ENCODE measurements at places on chromosomes 6 and 20.

DNA sequence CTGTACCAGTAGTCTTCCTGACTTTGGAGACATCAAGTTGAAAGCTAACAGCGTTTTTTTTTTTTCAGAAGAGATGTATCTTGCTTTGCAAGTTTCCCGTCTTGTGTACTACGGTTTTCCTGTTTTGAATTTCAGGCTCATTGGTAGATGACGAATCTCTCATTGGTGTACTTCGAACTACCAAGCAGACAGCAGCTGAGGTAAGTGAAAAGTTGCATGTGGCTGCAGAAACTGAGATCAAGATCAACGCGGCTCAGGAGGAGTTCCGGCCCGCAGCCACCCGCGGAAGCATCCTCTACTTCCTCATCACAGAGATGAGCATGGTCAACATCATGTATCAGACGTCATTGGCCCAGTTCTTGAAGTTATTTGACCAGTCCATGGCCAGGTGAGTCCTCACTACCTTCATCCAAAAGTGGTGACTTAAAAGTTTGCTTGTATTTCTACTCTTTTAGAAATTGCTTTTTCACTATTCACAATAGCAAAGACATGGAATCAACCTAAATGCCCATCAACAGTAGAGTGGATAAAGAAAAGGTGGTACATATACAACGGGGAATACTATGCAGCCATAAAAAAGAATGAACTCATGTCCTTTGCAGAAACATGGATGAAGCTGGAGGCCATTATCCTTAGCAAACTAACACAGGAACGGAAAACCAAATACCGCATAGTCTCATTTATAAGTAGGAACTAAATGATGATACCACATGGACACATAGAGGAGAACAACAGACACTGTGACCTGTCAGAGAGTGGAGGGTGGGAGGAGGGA lies 110.6 kb upstream of the GLP1R start:
- no peak for DNase-seq

DNA sequence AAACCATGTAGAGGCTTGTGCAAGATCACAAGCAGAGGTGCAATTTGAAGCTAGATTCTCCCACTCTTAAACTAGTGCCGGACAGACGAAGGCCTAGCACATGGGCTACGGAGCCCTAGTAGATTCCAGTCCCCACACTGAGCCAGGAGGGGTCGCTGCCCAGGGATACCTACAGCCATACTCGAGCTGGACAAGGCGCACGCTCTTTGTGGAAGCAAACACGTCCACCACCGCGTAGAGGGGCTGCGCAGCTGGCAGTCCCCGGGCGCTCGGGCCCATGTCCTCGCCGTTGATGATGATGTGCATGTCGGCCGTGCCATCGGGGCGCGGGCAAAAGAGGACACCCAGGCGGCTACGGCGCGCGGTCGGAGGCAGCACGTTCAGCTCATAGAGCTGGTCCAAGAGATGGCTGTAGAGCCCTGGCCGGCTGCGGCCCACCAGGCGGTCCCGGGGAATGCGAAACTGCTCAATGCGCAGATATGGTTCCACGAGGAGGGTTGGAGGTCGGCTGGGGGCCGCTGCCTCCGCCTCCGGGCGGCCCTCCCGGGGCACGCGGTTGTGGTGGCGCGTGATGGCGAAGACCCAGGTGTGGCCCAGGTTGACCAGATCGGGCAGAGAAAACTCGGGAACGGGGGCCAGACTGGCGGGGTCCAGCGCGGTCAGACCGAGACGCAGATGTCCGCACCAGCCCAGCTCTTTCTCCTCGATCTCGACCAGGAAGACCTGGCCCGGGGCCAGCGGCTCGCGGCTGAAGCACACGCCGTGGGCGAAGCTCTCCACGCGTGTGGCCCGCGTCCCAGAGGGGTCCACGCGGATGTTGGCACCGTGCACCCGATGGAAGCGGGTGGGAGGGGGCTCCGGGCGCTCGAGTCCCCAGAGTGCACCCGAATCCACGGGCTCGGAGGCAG lies 677 bp downstream of the NEURL2 start:
- DNase-seq, result peak; percentile 48

DNA sequence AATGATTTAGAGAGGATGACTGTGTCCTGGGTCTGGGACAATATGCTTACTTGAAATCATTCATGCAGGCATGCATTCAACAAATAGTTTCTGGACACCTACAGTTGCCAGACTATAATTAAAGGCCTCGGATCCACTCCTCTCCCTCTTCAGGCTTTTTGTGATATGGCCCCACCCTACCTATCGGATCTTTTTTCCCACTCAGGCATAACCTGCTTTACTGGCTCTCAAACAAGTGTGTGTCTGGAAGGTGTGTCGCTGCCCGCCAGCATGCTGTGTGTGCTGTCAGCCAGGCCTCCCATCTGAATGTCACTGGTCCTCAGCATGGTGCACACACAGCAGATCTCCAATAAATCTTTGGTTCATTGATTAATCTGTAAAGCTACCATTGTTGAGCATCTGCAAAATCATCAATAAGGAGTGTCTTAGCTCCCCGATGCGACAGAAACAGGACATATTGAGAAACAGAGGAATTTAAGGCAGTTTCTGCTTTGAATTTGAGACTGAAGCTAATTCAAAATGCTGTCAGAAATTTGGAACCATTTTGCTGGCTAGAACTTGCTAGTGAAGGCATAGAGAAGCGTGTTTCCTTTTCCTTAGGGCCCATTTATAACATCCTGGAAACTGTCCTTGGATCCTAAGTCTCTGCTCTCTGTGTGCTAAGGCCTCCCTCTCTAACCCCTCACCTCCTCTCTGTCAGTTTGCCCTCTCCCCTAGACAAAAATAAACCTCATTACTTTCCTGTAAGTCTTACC lies 23.5 kb upstream of the CCN6 start:
- peak; percentile 63 for DNase-seq

- no peak for DNase-seq
Measured at GRCh38 chr6:17446713-17447112, 53.3 kb downstream of the CAP2 start.

GRCh38 chr6:99979953-99980352 lies 14.1 kb downstream of the MCHR2 start:
- peak; percentile 14 for DNase-seq

- no peak for DNase-seq
Measured at GRCh38 chr20:44154521-44155001, 32.4 kb downstream of the JPH2 start.

DNA sequence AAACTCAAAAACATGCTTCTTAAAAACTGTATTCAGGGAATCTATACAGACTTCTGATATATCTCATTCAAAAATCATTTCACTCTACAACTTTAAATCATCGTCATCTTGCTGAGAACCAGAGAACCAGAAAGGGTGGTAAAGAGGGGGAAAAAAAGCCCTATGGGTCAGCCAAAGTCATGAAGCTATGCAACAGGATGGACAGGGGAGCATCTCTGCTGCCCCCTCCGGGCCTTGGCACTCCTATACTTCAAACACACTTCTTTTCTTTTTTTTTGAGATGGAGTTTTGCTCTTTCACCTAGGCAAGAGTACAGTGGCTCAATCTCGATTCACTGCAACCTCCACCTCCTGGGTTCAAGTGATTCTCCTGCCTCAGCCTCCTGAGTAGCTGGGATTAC lies 73.5 kb upstream of the NFATC2 start:
- DNase-seq, result no peak

DNA sequence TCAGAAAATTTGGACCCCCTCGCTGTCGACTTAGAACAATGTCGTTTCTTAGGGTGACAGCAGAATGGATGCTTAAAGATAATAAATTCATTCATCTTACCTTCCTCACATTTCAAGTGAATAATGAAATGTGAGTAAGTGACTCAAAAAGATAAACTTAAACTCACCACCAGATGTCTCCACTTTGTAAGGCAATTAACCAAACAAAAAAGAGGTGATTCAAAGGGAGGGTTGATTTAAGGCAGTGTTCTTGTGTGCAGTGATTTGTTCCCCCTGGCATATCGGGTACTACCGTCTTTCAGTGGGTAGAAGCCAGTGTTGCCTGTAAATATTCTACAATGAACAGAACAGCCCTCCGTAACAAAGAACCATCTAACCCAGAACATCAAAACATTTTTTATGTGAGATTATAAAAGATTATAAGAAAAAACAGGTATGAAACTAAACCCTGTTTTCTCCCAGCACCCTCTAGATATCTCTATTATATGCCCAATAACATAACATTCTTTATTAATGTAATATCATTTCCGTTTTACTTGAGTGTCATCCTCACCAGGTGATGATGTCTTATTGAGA lies 589.7 kb downstream of the CBLN4 start:
- no peak for DNase-seq

GRCh38 chr6:57068061-57068460 lies 21.6 kb downstream of the KIAA1586 start:
- no peak for DNase-seq

- DNase-seq, result peak; percentile 59
Measured at GRCh38 chr6:113969888-113970804, 802 bp downstream of the HDAC2 start.

DNA sequence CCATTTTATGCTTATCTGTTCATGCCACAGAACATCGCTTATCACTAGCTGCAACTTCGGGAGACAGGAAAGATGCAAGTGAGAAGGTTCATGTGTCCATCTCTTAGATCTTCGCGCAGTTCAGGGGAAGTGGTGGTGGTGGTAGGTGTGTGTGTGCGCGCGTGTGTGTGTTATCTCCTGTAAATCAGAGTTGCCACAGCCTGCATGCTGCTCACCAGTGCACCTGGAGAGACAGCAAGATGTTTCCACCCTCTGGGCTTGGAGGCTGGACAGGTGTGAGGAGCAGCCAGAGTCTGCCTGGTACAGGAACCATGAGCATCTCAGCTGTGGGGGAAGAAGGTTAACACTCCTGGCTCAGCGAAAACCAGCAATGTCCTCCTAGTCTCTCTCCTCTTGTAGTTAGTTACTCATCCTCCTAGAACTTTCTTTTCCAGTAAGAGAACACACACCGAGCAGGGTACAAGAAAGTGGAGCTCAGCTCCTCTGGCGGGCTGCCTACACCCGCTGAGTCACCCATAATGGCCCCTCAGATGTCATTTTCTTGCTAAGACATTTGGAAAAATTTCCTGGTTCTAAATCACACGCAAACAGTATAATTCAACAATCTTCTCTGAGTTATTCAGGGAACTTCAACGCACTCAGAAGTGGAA lies 5.1 kb upstream of the TUBB1 start:
- DNase-seq, result no peak

GRCh38 chr6:117317261-117317660 lies 51.9 kb downstream of the VGLL2 start:
- no peak for DNase-seq

All from NCI-H345 (cell line).